ENCODE measurements at places on chromosomes 2 and 18. TPM values are rescaled to one million over a fixed set of nuclear protein-coding genes. Genes with fewer than 3 reads are reported as not detected.

The IL1R1 gene
- 1.7 TPM for total RNA-seq

The SULT1C2 gene
- total RNA-seq, result 0.28 TPM

The SP110 gene
- total RNA-seq, result 0.65 TPM

The ASB3 gene
- total RNA-seq, result 71.9 TPM

The KCNJ3 gene
- total RNA-seq, result 0.77 TPM

The CXCR4 gene
- 32.6 TPM for total RNA-seq

The GULP1 gene
- total RNA-seq, result 96.6 TPM

The TUBB8B gene
- total RNA-seq, result 0.36 TPM

The GALNT5 gene
- 0.03 TPM for total RNA-seq

The SERPINB7 gene
- not detected for total RNA-seq

The HJURP gene
- 109 TPM for total RNA-seq

The ZNF516 gene
- 83.3 TPM for total RNA-seq

The CRYGC gene
- total RNA-seq, result not detected

The KCNJ13 gene
- total RNA-seq, result 21.9 TPM

The CYP1B1 gene
- 0.39 TPM for total RNA-seq

The KIAA2012 gene
- not detected for total RNA-seq

Data from neural progenitor cell (in vitro differentiated cells).